ENCODE measurements at places on chromosomes 12 and 14.

DNA sequence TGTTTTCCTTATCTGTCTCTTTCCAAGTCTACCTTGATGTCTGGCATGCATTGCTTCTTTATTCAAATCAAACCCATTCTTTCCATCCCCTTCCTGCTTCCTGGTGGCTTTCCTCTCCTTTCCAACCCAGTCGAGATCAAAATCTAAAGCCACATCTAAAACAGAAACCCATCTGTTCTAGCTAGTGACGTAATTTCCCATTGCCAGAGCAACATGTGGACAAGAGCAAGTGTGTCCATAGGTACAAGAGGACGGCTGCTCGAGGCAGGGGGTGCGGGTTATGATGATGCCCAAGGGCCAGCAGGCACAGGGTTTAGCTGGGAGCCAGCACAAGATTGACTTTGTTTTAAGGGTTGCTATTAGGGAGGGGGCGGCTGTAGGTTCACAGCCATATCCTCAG is 7.0 kb downstream of the KRT80 start:
- DNase-seq, result no peak

- no peak for DNase-seq
These were observed 11.0 kb downstream of the HNRNPC start for GRCh38 chr14:21258005-21258888.

- DNase-seq, result no peak
These were observed 692 bp downstream of the SPIC start for GRCh38 chr12:101475751-101476305.

GRCh38 chr12:10967409-10967808 is 19.3 kb downstream of the TAS2R50 start:
- DNase-seq, result no peak

- DNase-seq, result no peak
These were observed 4.6 kb downstream of the FBRSL1 start for GRCh38 chr12:132494294-132495164.

DNA sequence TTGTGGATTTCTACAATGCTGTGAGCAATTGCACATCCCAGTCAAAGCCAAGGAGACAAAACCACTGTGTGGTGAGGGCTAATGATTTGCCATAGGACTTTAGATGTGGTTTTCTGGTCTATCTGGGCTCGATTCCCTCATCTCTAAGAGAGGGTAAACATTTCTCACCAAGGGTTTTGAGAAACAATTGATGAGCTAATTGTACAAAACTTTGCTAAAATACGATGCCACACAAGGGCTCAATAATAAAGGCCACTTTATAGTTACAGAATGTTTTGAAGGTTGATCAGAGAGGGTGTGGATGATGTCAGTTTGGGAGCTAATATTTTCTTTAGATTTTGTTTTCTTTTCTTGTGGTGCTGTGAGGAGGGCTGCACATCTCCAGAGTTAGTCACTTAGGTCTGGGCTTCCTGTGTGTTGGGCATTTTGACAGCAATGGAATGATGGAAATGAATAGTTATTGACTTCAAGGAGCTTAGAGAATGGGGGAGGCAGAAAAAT is 60.8 kb upstream of the SLC38A4 start:
- DNase-seq, result no peak

DNA sequence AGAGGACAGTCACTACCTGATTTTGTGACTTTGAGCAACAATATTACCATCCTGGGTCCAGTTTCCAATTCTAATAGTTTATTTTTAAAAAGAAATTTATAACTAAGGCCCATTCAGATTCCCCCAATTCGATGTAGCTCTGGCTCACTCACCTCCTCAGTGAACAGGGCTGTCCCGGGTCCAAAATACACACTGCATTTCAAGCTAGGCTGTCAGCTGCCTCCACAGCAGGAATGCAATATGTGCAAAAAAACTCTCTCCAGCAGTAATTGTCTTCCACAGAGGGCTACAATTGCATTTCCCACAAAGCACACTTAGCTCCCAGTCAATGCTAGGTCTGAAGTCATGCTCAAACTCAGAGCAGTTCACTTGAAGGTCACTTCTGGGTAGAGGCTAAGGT is 39.3 kb upstream of the ZNF641 start:
- DNase-seq, result peak; percentile 9

GRCh38 chr12:50545786-50546185 is 41.0 kb downstream of the DIP2B start:
- no peak for DNase-seq

- peak; percentile 82 for DNase-seq
These were observed 22.6 kb downstream of the PRKCH start for GRCh38 chr14:61343991-61344405.

DNA sequence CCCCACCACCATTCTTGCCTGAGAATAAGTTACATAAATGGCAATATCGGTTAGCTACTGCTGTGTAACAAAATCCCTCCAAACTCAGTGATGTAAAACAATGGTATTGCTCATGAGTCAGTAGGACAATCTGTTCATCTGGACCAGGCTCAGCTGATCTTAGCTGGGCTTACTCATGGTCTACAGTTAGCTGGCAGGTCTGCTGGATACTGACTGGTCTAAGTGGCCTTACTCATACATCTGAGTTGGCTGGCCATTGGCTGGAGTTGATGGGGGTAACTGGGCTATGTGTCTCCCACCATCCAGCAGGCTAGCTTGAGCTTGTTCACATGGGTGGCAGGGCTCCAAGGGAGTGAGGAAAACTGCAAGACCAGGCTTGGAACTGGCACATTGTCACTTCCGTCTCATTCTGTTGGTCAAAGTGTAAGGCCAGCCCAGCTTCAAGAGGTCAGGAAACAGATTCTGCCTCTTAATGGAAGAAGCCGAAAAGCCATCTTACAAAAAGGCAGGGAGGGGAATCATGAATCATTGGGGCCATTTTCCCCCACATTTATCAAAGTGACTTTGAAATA is 56.7 kb upstream of the CHGA start:
- DNase-seq, result no peak

- DNase-seq, result no peak
These were observed 61.7 kb upstream of the SLC6A15 start for GRCh38 chr12:84974155-84974815.

- DNase-seq, result no peak
These were observed 75.7 kb downstream of the DIP2B start for GRCh38 chr12:50580436-50580835.

DNA sequence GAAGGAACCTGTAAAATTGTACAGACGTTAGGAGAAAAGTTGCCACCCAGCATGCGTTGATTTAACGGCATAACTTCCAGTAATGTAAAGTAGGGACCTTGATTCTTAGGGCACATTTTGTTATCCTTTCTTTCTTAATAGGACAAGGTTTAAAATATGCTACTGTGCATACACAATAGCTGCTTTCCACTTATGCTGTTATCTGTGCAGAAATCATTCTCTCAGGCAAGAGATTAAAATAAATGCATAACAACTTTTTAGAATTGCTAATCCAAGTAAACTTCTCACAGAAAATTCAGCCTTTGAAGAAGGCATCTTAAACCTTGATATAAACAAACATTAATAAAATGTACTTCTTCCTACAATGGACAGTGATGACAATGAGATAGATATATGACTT is 16.0 kb upstream of the PTCSC3 start:
- DNase-seq, result no peak

- no peak for DNase-seq
These were observed 3.3 kb downstream of the SLC39A9 start for GRCh38 chr14:69401841-69402240.

DNA sequence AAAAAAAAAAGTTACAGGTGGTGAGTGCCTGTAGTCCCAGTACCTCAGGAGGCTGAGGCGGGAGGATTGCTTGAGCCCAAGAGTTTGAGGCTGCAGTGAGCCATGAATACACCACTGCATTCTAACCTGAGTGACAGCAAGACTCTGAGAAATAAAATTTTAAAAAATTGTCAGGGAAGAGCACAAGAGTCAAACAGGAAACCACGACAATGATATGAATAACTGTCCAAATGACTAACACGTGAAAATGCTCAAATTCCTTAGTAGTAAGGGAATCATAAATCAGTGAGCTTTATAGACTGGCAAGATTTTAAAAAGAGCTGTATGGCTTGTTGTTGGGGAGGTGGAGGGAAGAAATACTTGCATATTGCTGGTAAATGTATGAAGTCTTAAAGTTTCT is 12.9 kb upstream of the ASPG start:
- no peak for DNase-seq

- DNase-seq, result no peak
These were observed 288.6 kb upstream of the PWP1 start for GRCh38 chr12:107396991-107397390.

DNA sequence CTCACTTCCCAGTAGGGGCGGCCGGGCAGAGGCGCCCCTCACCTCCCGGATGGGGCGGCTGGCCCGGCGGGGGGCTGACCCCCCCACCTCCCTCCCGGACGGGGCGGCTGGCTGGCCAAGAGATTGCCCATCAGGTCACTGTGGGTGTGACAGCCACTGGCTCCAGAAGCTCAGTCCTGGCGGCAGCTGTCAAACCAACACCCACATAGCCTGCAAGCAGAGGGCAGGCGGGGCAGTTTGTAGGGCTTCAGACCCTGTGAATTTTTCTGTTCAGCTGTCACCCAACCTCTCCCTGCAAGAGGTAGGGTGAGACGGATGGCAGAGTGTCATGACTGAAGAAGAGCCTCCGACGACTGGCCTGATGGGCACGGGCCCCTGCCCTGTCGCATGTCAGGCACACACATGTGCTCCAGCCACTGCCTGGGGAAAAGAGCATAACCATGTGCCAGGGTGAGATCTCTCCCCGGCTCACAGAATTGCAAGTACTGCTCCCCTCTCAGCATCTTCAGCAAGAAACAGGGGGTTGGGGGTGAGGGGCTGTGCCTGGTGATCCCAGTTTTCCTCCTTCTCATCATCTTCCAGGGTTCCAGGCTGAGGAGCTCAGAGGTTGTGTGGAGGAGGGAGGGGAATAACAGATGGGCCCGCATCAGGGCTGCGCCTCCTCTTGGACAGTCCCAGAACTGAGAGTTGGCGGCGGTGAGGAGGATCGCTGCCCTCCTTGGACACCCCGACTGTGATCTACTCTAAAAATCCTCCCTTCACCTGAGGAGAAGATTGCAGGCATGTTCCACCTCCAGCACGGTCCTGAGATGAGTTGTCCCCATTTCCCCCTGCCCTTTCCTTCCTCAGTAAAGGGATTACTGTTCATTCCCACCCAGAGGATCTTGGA is 11.2 kb upstream of the PRPH start:
- DNase-seq, result no peak

DNA sequence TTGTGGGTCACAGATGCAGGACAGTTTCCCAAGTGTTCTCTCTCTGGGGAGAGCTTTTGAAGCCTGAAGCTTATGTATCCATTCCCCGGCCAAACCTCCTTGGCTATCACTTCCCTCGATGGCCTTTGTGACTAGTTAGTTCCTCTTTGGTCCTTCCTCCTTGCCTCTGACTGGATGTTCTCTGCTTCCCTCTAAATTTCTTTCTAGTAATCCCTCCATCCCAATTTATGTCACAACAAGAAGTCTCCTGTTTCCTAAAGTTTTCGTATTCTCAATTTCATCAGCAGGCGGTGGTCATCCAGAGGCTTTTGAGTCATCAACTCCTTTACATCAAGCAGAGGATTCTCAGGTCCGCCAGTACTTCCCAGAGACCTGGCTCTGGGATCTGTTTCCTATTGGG is 27.5 kb downstream of the A2ML1 start:
- no peak for DNase-seq

- no peak for DNase-seq
These were observed 30.4 kb upstream of the DACT1 start for GRCh38 chr14:58607131-58607951.

GRCh38 chr12:9237286-9237685 is 29.1 kb upstream of the PZP start:
- no peak for DNase-seq

GRCh38 chr14:50242566-50243310 is 11.4 kb upstream of the SOS2 start:
- DNase-seq, result no peak

GRCh38 chr12:122147514-122148290 is 26.3 kb downstream of the IL31 start:
- no peak for DNase-seq

DNA sequence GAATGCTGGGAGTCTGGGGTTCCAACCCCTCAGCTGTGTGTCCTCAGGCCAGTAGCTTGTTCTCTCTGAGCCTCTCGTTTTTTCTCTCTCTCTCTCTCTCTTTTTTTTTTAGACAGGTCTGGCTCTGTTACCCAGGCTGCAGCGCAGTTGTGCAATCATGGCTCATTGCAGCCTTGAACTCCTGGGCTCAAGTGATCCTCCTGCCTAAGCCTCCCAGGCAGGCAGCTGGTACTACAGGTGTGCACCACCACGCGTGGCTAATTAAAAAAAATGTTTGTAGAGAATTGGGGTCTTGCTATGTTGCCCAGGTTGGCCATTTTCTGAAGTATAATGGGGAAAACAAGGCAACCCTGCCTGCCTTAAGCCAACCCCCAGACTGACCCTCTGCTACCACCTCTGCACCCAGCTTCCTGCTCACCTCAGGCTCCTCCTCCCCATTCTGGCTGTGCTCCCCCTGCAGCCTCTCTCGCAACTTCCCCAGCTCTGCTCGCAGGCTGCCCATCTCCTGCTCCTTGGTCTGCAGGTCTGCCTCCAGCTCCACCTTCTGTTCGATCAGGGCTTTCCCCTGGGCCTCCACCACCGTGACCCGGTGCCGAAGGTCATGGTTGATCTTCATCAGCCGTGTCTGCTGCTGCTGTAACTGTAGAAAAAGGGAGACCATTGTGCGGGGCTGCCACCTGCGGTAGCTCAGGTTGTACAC is 35.2 kb downstream of the RILPL1 start:
- DNase-seq, result no peak

GRCh38 chr14:65943916-65944410 is 531.4 kb downstream of the FUT8 start:
- DNase-seq, result no peak

GRCh38 chr12:26467351-26467750 is 272.0 kb downstream of the SSPN start:
- DNase-seq, result no peak

- DNase-seq, result no peak
These were observed 30.6 kb downstream of the FBXO21 start for GRCh38 chr12:117159674-117160073.

DNA sequence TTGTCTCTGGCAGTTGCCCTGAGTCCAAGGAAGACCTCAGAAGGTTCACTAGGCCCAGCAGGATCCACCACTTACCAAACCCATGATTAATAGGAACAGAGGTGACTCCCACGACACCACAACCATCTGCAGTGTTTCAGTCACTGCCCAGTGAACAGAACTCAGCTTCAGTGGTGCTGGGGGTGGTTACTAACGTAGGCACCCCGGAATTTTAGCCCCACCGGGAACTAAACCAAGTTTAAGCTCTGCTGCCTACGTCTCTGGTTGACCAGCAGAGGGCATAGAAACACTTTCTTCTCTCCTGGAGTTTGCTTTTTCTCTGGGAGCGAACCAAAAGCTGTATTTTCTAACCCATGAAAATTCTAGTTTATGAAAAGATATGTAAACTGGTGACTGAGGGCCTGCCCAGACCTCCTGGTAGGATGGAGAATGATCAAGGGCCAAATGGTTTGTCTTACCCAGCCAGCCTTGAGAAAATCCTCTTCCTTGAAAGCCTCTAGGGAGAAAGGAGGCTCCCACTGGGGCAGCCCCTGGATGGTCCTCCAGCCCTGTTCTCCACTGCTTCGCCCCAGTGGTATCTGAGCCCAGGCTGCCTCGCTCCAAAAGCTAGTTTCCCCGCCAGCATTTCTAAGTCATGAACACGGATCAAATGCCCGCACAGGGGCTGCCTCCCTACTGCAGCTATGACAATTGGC is 379.8 kb downstream of the DPF3 start:
- DNase-seq, result peak; percentile 72

Data from activated CD4-positive, alpha-beta T cell treated with anti-CD3 and anti-CD28 coated beads, Interleukin-2, amount 10 ng/mL, durations not matched to agents 24 days and 14 days (primary cell).